ENCODE measurements at places on chromosomes 3 and 15.

GRCh38 chr3:114758831-114759699, 388.0 kb downstream of the ZBTB20 start:
- DNase-seq, result no peak

DNA sequence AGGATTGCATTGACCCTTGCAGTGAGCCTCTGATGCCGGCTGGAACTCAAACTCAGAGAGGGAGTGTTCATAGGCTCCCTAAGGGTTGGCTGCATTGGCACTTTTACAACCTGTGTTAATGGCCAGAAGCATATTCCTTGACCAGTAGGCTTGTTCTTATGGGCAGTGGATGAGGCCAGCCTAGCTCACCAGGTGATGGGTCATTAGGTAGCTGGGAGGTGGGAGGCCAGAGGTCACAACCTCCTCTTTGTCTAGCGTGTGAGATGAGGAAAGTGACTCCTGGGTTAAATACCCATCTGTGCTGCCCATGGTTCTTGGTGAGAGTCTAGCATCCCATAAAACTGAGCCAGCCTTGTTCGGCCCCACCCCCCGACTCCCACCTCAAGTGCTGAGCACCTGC, 275.7 kb upstream of the CTNNB1 start:
- no peak for DNase-seq

DNA sequence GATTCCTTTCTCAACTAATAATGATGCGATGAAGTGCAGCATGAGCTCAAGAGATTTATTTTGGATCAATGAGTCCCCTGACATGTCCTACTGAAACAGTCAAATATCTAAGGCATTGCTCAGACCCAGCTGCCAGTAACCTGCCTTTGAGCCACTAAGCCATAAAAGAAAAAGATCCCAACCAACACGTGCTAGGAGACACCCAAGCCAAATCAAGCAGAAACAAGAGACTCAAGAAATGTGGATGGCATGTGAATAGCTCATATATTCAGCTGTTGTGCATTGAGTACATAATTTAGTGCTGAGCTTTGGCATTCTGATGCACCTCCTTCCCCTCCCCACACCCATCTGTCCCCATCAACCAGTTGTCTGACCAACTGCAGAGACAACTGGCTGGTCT, 29.2 kb downstream of the GJD2 start:
- no peak for DNase-seq

- no peak for DNase-seq
Observed at GRCh38 chr15:99131441-99132023, 26.7 kb downstream of the SYNM start.

DNA sequence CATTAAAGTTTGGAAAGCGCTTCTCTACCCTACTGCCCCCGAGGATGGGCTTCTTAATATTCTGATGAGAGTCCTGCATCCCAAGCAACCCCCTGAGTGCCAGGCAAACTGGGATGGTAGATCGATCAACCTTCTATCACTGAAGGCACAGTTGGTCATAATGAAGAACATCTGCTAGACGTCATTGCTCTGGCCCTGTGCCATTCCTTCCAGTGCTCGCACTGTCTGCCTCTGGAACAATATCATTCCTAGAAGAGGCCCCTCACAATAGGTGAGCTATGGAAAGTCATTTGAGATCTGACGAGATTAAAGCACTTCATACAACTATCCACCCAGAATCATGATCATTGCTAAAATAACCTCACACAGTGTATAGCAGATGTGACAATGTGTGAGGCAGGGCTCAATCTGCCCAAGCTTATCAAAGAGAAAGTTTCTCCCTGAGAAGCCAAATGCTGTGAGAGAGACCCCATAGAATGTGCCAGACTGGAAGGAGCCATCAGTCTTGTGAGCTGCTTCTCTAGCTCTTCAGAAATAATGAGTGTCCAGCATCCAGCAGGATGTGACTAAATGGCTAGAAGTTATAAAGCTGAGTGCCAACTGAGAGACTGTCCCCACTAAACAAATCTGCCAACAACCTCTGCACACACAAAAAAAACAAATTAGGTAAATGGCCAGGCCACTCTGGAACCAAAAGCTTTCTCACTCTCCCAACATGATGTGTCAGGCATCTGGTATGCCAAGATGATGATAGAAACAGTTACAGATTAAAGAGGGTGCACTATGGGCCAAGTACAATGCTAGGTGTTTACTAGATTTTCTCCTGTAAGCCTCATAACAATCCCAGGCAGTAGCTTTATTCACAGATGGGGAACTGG, 165.5 kb downstream of the NECTIN3 start:
- no peak for DNase-seq

- DNase-seq, result no peak
Observed at GRCh38 chr15:66014635-66015182, 145.4 kb downstream of the RAB11A start.

GRCh38 chr15:50736823-50737222, 28.7 kb downstream of the SPPL2A start:
- DNase-seq, result no peak

GRCh38 chr3:171863920-171864319, 20.8 kb downstream of the TMEM212 start:
- no peak for DNase-seq

DNA sequence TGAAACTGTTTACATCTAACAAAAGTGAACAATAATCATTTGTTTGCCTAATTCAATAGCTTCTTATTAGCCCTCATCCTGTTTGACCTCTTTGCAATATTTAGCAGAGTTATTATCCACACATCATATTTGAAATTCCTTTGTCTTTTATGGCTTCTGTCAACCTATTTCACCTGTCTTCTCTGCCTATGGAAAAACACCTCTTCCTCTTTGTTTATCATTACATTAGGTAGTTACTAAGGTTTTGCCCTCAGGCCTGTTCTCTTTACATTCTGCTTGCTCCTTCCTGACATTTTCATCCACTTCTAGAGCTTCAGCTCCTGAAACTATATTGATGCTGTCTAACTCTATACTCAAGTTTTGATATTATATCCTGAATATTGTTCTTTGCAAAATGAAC, 183.0 kb downstream of the SUCNR1 start:
- no peak for DNase-seq

- no peak for DNase-seq
Observed at GRCh38 chr3:89586676-89587075, 479.3 kb downstream of the EPHA3 start.

GRCh38 chr15:77817434-77817833, 184.7 kb upstream of the LINGO1 start:
- DNase-seq, result no peak

- DNase-seq, result no peak
Observed at GRCh38 chr3:64022451-64023186, 675 bp downstream of the PSMD6 start.

- DNase-seq, result no peak
Observed at GRCh38 chr15:95227235-95227634, 995.9 kb downstream of the MCTP2 start.

DNA sequence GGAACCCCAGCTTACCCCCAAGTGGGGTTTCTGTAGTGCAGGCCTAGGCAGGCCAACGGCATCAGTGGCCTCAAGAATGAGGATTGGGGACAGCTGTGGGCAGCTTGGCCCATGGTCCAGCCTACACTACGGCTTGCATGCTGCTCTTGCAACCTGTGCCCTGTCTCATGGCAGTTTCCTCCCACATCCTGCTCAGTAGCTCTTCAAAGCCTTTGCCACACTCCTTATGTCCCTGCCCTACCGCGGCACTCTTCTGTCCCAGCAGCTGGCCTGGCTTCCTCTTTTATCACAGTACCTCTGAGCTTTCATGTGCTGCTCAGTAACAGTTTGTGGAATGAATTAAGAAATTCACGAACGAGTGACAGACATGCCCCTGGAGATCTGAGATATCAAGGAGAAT, 431.0 kb downstream of the EPHB1 start:
- no peak for DNase-seq

- no peak for DNase-seq
Observed at GRCh38 chr3:16359331-16359730, 94.3 kb downstream of the OXNAD1 start.

DNA sequence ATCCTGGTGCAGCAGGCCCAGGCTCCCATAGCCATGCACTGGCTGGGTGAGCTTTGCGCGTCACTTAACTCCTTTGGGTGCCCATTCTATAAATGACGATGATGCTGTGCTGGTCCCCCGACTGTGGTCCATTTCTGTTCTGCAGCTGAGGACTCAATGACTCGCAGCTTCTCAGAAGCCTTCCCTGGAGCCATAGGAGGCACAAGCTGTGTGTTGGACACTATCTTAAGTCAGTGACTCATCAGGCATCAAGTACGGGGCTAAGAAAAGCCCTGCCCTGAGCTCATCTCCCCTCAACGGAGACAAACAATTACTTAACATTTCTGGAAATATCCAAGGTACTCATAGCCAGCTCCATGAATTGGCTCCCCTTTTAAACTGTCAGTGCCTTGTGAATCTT, 13.8 kb upstream of the MUSTN1 start:
- no peak for DNase-seq

DNA sequence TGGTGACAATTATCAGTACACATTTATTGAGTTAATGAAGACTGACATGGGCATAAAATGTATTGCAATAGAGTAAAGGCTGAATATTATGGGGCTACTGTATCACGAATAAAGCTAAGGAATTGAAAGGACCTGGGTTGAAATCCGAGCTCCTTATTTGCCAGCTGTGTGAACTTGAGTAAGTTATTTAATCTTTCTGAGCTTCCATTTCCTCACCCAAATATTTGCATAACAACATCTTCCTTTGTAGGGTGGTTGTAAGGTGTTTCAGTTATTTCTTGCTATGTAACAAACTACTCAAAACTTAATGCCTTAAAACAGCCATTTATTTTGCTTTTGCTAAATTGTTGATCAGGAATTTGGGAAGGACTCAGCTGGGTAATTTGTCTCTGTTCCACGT, 111.1 kb upstream of the TSC22D2 start:
- DNase-seq, result no peak

DNA sequence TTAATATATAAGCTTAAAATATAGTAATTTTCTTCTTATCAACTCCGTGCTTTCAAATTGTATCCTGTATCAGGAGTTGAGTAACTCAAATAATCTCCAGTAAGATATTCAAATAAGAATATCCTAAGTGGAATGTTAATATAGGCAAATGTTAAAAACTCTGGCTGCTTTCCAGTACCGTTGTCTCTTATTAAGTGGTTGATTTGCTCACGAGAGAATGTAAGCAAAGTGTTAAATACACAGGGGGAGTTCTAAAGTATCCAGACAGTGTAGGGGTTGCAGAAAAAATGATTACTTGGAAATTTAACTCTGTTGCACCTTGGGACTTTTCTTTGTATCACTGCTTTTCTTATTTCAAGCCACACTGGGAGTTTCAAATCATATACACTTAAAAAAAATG, 478.9 kb upstream of the TBL1XR1 start:
- no peak for DNase-seq

GRCh38 chr3:155069729-155070128, 10.4 kb upstream of the MME start:
- no peak for DNase-seq

DNA sequence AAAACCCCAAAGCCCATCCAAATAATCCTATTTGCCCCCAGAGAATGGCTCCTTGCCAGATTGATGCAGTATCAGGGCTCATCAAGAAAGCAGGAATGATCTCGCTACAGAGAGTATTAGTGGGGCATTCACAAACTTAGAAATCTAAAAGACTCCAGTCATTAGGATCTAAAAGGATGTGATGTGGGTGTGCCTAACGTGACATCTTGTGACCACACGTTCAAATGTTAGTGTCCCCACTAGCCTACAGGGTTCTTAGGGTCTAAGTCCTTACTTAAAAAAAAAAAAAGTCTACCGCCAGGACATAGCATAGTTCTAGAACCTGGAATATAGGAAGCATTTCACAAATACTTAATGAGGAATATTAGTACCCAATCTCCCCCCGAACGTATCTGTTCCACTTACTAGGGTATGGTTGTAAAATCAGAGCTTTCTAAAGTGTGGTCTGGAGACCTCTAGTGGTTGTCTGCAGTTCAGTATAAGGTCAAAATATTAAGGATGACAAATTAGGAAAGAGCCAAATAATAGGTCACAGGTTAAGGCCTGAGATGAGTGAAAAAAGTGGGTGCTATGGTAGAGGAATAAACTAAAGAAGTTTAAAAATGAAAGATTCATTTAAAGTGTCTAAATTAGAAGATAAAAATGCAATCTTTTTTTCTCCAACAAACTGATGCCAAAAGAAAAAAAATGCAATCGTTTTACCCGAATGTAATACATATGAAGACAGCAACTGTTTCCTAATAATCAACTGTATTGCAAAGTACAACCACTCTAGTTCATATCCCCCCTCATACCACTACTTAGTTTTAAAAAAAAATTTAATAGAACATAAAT, 4.2 kb upstream of the CHRM5 start:
- no peak for DNase-seq

DNA sequence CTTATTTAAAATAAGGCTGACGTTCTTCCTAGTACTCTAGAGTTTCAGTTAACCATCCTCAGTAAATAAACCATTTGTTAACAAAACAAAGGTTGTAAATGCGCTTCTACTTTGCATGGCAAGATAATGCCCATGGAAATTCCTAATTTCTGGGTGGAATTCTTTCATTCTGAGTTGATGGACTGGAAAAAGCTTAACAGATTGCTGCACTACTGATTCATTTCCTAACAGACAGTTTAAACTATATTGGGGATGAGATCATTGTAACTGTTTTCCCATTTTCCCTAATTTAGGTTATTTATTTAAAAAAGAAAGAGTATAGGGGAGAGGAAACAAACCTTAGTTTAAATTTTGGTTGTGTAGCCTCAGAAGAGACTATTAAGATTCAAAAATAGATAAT, 342.2 kb downstream of the NLGN1 start:
- DNase-seq, result no peak

DNA sequence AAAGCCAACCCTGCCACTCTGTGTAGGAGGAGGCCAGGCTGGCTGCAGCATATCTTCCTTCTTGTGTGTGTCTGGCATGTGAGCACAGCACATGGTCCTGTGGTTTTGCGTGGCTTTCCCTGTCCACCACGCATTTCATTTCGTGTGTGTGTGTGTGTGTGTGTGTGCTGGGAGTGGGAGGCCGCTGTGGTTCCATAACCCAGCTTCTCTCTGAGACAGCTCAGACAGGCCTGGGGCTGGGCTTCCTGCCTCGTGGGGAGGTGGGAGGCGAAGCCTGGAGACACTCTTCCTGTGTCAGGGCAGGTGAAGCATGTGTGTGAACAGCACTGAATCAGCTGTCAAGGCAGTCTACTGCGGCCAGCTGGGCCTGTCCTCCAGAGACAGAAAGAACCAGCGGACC, 16.0 kb upstream of the MRPS22 start:
- DNase-seq, result no peak

All from progenitor cell of endocrine pancreas (in vitro differentiated cells).